Progenitor cell of endocrine pancreas (in vitro differentiated cells): ENCODE measurements at places on chromosomes 12 and 14. TPM values are rescaled to one million over a fixed set of nuclear protein-coding genes. Genes with fewer than 3 reads are reported as not detected.

The TCL1B gene
- not detected in 2 replicates for total RNA-seq

The STON2 gene
- total RNA-seq = 73.6 and 77.2 TPM in 2 replicates

The GPR65 gene
- total RNA-seq = not detected in 2 replicates

The MON2 gene
- total RNA-seq = 50.2 and 53.1 TPM in 2 replicates

The NPAS3 gene
- total RNA-seq = 5.2 and 6.1 TPM in 2 replicates

The RGS6 gene
- total RNA-seq = 4.7 and 5.1 TPM in 2 replicates

The MGST1 gene
- total RNA-seq = 198 and 201 TPM in 2 replicates

The PLEKHG7 gene
- 0.65 and 0.75 TPM in 2 replicates for total RNA-seq

DNA sequence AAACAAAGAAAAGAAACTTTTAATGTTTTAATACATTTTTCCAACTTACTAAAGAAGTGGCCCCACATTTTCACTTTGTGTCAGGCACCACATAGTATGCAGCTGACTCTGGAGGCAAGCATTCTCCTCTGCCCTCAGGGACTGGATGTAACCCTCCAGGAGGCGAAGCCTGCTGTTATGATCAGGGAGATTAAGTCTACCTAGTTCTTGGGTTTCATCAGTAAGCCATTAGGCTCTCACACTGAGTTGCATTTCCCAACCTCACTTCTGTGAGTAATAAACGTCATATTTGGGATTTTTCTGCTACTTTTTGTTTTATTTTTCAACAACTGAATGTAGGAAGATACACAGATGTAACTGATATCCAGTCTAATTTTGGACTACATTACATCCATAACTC lies 101.2 kb upstream of the LRFN5 start:
- H3K36me3 ChIP-seq = no peaks in the 10 kb centered on the region
- no peaks in the 10 kb centered on the region for H3K27me3 ChIP-seq
- no peak for DNase-seq
- H3K4me3 ChIP-seq = no peak overlapping the region
- no peak overlapping the region for H3K27ac ChIP-seq

DNA sequence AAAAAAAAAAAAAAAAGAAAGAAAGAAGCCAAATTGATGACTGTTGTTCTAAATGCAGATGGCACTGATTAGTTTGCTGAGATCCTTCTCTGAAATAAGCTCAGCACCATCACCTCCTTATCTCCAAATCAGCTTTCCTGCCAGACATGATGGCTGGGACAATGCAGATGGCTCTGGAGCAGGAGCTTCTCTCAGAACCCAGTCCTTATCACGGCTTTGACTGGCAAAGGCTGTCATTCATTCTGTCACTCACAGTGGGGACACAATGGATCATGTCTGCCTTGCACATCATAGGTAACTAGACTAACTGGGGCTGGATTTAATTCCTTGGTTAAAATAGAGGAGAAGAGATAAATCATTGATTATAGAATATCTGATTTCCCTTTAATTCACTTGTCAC lies 146.3 kb downstream of the PDZRN4 start:
- H3K4me3 ChIP-seq = no peak overlapping the region
- H3K36me3 ChIP-seq = no peaks in the 10 kb centered on the region
- no peak for DNase-seq
- no peak overlapping the region for H3K27ac ChIP-seq

- no peak for DNase-seq
- no peak overlapping the region for H3K4me3 ChIP-seq
- H3K36me3 ChIP-seq = no peaks in the 10 kb centered on the region
- H3K4me1 ChIP-seq = peaks cover 17% of the 10 kb centered on the region
- no peak overlapping the region for H3K27ac ChIP-seq
- no peaks in the 10 kb centered on the region for H3K27me3 ChIP-seq
Observed at GRCh38 chr14:39232554-39233415, 930 bp upstream of the MIA2 start.

- H3K4me1 ChIP-seq = no peaks in the 10 kb centered on the region
- H3K36me3 ChIP-seq = no peaks in the 10 kb centered on the region
- H3K4me3 ChIP-seq = peak overlapping the region; percentile 52
- no peak overlapping the region for H3K27ac ChIP-seq
- H3K27me3 ChIP-seq = peaks cover 42% of the 10 kb centered on the region
Observed at GRCh38 chr14:96592591-96593386, 90.6 kb downstream of the PAPOLA start.

GRCh38 chr14:36021030-36021422 lies 155.5 kb downstream of the PTCSC3 start:
- no peak overlapping the region for H3K4me3 ChIP-seq
- H3K36me3 ChIP-seq = no peaks in the 10 kb centered on the region
- no peak for DNase-seq

- H3K36me3 ChIP-seq = peaks cover 15% of the 10 kb centered on the region
- H3K27me3 ChIP-seq = no peaks in the 10 kb centered on the region
- DNase-seq = no peak
- peaks cover 34% of the 10 kb centered on the region for H3K4me1 ChIP-seq
Observed at GRCh38 chr12:111776836-111777344, 10.2 kb downstream of the ALDH2 start.

DNA sequence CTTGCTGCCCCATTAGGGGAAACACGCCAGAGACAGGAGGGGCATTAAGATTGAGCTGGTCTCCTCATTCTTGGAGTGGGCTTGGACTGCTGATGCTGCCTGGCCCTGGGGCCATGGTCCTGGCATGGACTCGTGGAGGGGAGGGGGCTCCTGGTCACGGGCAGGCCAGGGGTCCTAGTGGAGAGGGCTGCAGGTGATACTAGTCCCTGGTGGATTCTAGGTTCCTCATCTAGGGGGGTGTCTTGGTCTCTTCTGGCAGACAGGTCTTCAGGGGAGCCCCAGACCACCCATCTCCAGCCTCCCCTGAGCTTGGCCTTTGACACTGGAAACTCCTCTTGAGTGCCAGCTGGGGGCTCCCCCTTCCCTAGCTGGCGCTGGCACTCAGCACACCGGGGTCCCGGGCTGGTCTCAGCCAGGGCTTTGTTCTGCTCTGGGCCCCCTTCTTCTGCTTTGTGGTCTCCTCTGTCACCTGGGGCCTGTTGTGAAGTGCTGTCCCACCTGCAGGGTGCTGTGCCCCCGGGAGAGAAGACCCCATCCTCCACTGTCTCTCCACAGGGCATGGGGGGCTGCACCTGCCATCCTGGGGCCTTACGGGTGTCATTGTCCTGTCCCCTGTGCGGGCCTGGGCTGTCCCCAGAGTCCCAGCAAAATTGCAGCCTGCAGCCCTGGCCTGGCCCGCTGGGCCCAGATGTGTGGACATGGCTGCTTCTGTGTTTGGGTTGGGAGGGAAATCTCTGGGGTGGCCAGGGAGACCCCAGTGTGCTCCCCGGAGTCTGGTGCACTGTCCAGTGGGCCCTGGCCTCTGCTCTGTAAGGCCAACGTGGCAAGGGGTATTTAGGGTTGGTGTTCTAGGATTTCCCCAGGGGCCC lies 2.3 kb downstream of the KIF26A start:
- no peak for DNase-seq
- peaks cover 2% of the 10 kb centered on the region for H3K4me1 ChIP-seq
- peaks cover 41% of the 10 kb centered on the region for H3K27me3 ChIP-seq
- H3K36me3 ChIP-seq = no peaks in the 10 kb centered on the region

DNA sequence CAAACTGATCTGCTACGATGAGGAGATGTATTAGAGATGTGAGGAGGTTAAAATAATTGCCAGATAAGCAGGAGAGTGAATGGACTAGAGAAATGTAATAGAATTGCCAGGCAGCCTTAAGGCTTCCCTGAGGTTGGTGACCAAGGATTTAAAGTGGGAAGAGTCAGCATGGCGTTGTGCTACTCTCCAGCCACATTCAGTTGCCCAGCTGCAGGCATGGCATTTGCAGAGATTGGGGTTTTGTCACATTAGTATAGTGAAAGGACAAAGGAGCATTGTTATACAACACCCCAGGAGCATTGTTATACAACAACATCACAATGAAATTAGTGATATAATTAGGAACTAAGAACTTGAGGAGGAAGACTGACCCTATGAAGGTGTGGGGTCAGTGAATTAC lies 31.7 kb downstream of the MARK3 start:
- no peak for DNase-seq
- H3K4me1 ChIP-seq = peaks cover 11% of the 10 kb centered on the region
- peaks cover 19% of the 10 kb centered on the region for H3K36me3 ChIP-seq
- no peak overlapping the region for H3K4me3 ChIP-seq
- no peaks in the 10 kb centered on the region for H3K27me3 ChIP-seq

GRCh38 chr14:60510951-60511599 lies 2.1 kb downstream of the SIX6 start:
- H3K4me1 ChIP-seq = peaks cover 1% of the 10 kb centered on the region
- DNase-seq = no peak
- peaks cover 90% of the 10 kb centered on the region for H3K27me3 ChIP-seq
- peak overlapping the region; percentile 12 for H3K4me3 ChIP-seq
- H3K36me3 ChIP-seq = no peaks in the 10 kb centered on the region

DNA sequence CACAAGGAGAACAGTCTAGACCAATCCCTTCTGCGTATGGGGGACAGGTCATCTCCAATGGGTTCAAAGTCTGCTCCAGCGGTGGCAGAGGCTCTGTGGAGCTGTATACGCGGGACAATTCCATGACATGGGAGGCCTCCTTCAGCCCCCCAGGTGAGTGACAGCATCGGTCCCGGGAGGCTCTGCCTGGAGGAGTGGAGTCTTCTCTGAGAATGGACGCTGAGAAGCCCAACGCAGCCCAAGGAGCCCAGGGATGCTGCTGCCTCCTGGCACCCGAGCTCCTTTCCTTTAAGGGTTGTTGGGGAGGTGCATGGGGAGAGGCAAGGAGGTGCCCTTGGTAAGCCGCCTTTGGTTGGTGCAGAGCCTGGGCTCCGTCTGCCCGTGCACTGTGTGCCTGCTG lies 28.2 kb downstream of the ADGRD1 start:
- H3K4me3 ChIP-seq = no peak overlapping the region
- peaks cover 14% of the 10 kb centered on the region for H3K4me1 ChIP-seq
- H3K27ac ChIP-seq = no peak overlapping the region
- no peaks in the 10 kb centered on the region for H3K36me3 ChIP-seq
- no peak for DNase-seq

GRCh38 chr12:20555771-20556170 lies 139.4 kb upstream of the SLCO1C1 start:
- H3K36me3 ChIP-seq = peaks cover 27% of the 10 kb centered on the region
- H3K4me3 ChIP-seq = no peak overlapping the region
- no peak for DNase-seq
- no peaks in the 10 kb centered on the region for H3K27me3 ChIP-seq

GRCh38 chr14:90608929-90609341 lies 207.3 kb downstream of the TTC7B start:
- no peak overlapping the region for H3K27ac ChIP-seq
- peaks cover 15% of the 10 kb centered on the region for H3K4me1 ChIP-seq
- peaks cover 2% of the 10 kb centered on the region for H3K36me3 ChIP-seq
- DNase-seq = no peak
- no peak overlapping the region for H3K4me3 ChIP-seq

DNA sequence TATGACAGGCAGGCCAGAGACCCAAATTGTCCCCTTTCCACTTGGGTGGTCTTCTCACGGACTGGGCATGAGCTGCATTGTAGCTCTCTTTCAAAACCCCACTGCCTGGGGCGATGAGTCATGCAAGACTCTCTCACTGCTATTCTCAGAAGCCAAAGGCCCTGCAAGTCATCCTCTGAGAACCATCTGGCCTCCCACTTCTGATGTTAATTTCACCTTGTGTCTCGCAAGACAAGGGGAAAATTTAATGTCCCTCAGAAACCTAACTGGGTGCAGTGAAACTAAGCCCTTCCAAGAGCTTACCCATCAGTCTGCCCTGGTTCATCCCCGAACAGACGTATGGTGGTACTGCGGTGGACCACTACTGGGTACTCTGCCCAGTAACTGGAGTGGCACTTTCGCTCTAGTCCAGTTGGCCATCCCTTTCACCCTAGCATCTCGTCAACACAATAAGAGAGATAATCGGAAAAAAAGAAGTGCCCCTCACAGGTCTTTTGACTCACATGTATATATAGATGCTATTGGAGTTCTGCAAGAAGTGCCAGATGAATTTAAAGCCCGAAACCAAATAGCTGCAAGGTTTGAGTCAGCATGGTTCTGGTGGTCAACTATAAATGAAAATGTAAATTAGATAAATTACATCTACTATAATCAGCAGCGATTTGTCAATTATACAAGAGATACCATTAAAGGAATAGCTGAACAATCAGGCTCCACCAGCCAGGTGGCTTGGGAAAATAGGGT lies 31.3 kb upstream of the LALBA start:
- peaks cover 2% of the 10 kb centered on the region for H3K27me3 ChIP-seq
- no peaks in the 10 kb centered on the region for H3K4me1 ChIP-seq
- no peak overlapping the region for H3K27ac ChIP-seq

- H3K4me1 ChIP-seq = no peaks in the 10 kb centered on the region
- H3K36me3 ChIP-seq = no peaks in the 10 kb centered on the region
- H3K27ac ChIP-seq = no peak overlapping the region
- no peak for DNase-seq
Observed at GRCh38 chr12:8547645-8548044, 6.9 kb upstream of the CLEC4E start.

DNA sequence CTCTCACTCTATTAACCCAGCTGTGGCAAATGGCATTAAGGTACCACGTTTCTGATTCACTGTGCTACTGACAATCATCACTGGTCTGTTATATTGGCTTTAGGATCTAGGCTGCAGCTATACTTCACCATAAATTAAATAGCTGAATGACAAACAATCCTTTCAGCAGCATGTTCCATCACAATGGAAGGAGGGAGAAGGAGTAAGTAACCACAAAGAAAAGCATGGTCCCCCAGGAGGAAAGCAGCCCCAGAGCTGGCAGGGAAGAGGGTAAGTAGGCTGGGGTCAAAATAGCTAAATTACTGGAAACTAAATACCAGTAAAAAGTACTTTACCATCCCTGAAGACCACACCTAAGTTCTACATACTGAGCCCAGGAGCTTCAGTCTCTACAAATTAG lies 2.8 kb downstream of the ARMH4 start:
- H3K27me3 ChIP-seq = peaks cover 20% of the 10 kb centered on the region
- H3K4me3 ChIP-seq = no peak overlapping the region
- no peak for DNase-seq
- H3K27ac ChIP-seq = no peak overlapping the region
- peaks cover 20% of the 10 kb centered on the region for H3K4me1 ChIP-seq
- no peaks in the 10 kb centered on the region for H3K36me3 ChIP-seq

DNA sequence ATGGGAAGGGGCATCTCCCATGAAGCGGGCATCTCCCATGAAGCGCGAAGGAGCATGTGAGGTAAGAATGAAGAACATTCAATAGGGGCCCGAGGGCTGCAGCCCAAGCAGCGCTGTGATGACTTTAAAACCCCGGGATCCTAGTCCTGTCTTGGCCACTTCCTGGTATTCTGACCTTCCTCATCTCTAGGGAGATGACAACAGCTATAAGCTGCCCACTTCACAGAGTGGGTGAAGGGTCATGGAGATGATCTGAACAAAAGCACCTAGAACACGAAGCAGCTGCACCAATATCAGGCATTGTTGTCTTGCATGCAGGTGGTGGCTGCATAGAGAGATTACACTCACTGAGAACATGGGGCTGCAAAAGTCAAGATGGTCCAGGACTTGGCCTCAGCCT lies 64.5 kb downstream of the SPTB start:
- H3K27me3 ChIP-seq = peaks cover 43% of the 10 kb centered on the region
- H3K36me3 ChIP-seq = no peaks in the 10 kb centered on the region
- H3K27ac ChIP-seq = no peak overlapping the region
- peaks cover 7% of the 10 kb centered on the region for H3K4me1 ChIP-seq

GRCh38 chr14:50528000-50528399 lies 4.4 kb downstream of the MAP4K5 start:
- H3K27ac ChIP-seq = no peak overlapping the region
- no peak for DNase-seq
- H3K27me3 ChIP-seq = no peaks in the 10 kb centered on the region
- H3K36me3 ChIP-seq = peaks cover 7% of the 10 kb centered on the region

- peaks cover 8% of the 10 kb centered on the region for H3K27me3 ChIP-seq
- H3K4me1 ChIP-seq = no peaks in the 10 kb centered on the region
- H3K27ac ChIP-seq = no peak overlapping the region
- H3K4me3 ChIP-seq = no peak overlapping the region
Observed at GRCh38 chr12:52865090-52865944, 16.5 kb upstream of the KRT78 start.

GRCh38 chr14:62655166-62655565 lies 390.1 kb downstream of the KCNH5 start:
- no peak overlapping the region for H3K27ac ChIP-seq
- H3K4me1 ChIP-seq = peaks cover 9% of the 10 kb centered on the region
- no peak overlapping the region for H3K4me3 ChIP-seq
- no peaks in the 10 kb centered on the region for H3K27me3 ChIP-seq
- DNase-seq = no peak
